ENCODE measurements at places on chromosomes 3 and 15. TPM values are rescaled to one million over a fixed set of nuclear protein-coding genes. Genes with fewer than 3 reads are reported as not detected.

Gene CHRM5
- not detected for total RNA-seq

Gene LRRC2
- not detected for total RNA-seq

Gene IL17RC
- total RNA-seq: 17.6 TPM

Gene TMEM207
- not detected for total RNA-seq

Gene CPNE9
- 0.98 TPM for total RNA-seq

Gene GPR62
- total RNA-seq: not detected

Gene FETUB
- total RNA-seq: not detected

Gene NTRK3
- not detected for total RNA-seq

Gene CCDC66
- total RNA-seq: 16.9 TPM

Gene LTF
- total RNA-seq: not detected

Gene ACKR2
- total RNA-seq: 0.76 TPM

DNA sequence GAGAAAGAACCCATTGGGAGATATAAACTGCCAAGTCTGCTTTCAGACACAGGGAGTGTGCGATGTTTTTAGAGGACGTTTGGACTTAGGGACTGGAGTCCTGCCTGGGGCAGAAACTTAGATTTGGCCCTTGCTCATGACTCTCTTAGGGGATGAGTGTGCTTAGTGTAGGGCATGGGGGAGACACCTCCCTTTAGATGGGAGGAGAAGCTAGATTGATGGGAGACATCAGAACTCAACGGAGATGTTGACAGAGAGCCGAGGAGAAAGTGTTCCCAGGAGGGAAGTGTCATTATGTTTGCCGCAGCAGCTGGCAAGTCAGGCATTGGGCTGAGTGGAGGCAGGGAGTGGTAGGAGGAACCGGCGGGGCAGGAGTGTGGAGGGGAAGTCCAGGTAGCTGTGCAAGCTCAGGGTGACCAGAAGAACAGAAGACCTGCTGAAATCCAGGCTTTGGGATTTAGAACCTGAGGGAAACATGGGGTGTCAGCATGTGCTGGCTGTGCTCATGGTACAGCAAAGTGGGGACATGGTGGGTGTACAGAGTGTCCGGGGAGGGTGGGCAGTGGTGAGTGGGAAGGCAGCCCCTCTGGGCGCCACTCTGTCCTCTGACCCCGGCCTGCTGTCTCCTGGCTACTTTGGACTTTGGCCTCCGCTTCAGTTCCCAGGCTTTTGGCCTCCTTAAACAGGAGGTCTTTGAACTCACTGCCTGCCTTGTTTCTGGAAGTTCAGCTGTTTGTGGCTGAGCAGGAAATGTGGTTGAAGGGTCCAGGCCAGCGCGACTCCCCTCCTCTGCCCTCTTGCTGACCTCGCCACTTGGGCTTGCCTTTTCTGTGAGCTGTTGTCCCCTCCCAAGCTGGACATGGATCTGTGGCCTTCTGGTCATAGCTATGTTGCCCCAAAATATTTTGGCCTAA is 324.0 kb upstream of the LRRFIP2 start:
- DNase-seq: no peak

DNA sequence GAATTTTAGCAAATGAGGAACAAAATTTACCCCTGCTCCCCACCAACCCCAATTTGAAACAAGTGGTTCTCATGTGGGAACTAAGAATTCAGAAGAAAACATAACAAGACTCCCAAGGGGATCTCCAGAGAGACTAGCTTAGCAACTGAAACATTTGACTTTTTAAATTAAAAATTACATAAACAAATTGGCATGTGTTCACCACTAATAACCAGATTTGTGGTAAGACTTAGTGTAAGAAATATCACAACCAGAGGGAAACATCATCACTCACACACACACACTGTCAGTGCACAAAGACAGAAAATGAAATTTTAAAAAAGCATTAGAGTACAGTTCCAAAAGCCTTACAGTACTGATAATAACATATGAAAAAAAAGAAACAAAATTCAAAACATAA is 348.8 kb downstream of the CGGBP1 start:
- DNase-seq: no peak

GRCh38 chr15:77329202-77329601 is 90.7 kb downstream of the PEAK1 start:
- DNase-seq: no peak

DNA sequence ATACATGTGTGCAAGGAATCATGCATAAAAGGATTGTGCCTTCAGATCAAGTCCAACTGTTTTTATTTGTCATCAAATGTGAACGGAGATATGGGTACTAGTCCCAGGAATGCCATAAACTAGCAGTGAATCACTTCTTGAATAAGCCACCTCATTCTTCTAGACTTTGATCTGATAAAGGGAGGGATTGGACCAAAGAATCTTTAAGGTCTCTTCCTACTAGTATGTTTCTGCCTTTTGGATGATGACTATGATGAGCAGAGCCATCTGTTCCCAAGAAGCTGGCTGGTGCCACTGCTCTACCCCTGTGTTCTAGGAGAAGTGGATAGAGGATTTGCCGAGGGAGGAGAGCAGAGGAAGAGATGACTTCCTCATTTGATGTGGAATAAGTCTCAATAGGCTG is 28.8 kb upstream of the UACA start:
- DNase-seq: peak; percentile 47

- DNase-seq: no peak
Observed at GRCh38 chr3:138222131-138222941, 35.2 kb downstream of the ARMC8 start.

GRCh38 chr3:167750272-167750971 is 14.9 kb downstream of the SERPINI1 start:
- no peak for DNase-seq

- peak; percentile 56 for DNase-seq
Observed at GRCh38 chr3:159824333-159824732, 164.3 kb upstream of the IL12A start.

GRCh38 chr3:169629895-169630294 is 33.6 kb downstream of the MECOM start:
- no peak for DNase-seq

- no peak for DNase-seq
Observed at GRCh38 chr3:175325440-175325839, 466.3 kb downstream of the NAALADL2 start.

DNA sequence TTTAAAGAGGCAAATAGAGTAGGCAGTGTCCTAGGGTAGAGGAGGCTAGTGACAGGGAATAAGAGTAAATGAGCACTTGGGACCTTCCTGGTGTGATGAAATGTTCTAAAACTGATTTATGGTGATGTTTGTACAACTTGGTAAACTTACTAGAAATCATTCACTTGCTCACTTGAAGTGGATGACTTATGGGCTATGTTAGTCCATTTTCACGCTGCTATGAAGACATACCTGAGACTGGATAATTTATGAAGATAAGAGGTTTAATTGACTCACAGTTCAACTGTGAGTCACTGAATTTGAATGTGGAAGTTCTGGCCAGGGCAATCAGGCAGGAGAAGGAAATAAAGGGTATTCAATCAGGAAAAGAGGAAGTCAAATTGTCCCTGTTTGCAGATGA is 31.7 kb upstream of the DHX36 start:
- no peak for DNase-seq

- no peak for DNase-seq
Observed at GRCh38 chr3:15347063-15347736, 14.8 kb upstream of the SH3BP5 start.

GRCh38 chr3:51983578-51984268 is 388 bp downstream of the ACY1 start:
- no peak for DNase-seq

GRCh38 chr3:13571831-13572750 is 23.2 kb downstream of the FBLN2 start:
- DNase-seq: no peak

DNA sequence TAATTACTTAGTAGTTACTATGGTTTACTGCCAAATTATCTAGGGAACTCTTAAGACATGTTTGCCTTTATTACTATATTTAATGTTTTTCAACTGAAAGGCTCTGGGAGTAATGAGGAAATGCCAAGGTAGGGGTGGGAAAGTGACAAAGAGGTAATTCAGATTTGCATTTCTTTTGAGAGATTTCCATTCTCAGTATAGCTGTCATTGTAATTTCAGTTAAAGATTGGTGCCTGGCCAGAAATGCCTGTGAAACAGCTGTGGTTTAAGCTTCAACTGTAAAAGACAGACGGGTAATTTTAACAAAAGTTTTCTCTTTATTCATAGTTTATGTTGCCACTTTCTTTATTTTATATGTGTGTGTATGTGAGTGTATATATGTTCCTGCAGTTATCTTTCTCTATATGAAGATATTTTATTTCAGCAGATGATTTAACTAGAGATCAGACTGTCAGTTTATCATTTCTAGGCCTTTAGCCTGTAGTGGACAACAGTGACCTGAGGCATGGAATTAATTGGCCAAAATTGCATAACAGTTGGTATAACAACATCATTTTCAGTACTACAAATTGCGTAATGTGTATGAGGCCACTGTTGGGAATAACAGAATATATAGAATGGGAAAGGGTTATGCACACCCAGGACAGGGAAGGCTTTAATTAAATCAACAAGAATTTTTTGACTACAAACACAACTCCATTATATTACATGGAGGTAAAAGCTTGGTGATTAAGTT is 119.0 kb downstream of the BBX start:
- DNase-seq: no peak

DNA sequence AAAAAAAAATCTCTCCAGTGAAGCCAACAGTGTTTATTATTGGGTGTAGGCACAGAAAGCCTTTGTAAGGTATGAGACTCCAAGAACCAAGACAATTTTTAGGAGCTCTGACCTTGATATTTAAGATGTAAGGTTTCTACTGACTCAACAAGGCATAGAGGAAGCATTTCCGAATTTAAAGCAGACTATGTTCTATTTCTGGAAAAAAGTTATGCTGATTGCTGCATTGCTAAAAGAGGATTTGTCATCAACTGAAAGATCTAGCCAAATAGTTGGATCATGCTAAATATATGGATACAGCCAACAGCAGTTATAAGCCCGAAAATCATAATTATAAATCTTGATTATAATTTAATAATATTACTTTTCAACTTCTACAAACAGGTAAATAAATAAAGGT is 53.3 kb upstream of the MELTF start:
- no peak for DNase-seq

GRCh38 chr3:40504636-40505430 is 1.0 kb upstream of the ZNF620 start:
- peak; percentile 66 for DNase-seq

DNA sequence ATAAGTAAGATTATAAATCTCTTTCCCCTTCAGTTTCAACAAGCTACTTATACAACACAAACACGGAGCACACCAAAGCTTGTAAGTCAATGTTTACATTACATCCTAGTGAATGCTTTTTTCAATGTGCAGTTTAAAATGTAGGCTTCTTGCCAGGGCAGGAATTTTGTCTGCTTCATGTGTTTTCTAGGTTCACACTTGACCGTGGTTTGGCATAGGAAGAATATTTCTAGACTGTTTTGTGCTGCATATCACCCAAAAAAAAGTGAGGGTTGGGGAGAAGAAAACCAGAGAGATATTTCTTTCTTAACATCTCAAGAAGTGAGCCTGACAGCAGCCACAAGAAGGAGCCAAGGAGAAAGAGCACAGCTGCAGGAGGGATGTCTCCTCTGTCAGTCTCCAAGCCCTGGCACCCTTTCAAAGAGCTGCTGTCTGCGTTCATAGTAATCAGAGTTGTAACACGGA is 255.8 kb downstream of the MEIS2 start:
- no peak for DNase-seq

DNA sequence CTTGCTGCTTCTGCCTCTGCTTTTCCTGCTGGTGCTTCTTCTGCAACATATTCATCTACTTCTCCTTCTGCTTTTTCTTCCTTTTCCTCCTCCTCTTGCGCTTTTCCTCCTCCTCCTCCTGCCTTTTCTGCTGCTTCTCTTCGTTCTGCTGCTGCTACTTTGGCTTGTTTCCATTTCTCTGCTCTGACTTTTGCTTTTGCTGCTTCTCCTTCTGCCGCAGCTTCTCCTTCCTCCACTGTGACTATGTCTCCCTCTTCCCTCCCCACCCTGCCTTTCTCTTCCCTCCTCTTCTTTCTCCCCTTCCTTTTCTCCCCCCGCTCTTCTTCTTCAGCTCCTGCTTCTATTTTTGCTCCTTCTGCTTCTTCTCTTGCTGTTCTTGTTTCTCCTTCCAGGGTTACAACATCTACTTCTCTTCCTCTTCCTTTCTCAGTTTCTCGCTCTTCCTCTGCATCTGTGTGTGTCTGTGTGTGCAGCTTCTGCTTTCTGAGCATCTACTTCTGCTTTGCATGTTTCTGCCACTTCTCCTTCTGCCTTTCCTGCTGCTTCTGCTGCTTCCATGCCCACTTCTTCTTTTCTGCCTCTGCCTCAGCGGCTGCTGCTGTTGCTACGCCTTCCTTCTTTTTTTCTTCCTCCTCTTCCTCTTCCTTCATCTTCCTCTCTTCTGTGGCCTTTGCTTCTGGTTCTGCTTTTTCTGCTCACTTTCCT is 51.4 kb downstream of the FAM43A start:
- DNase-seq: no peak

DNA sequence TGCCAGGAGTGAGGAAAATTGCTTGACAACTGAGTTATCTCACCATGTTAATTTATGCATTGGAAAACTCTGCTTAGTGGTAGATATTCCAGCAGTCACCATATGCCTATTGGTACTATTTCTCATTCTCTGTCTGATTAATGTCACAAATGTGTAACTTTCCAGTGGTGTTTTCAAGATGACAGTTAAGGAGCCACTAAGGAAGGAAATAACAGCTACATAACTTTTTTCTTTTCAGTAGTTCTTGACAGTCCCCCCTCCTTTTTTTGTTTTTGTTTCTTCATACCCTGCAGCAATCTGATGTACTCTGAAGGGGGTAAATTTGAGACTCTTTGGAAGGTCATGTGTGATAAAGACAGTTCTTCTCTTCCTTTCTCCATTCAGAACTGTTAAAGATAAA is 13.1 kb downstream of the RASA2 start:
- DNase-seq: no peak

DNA sequence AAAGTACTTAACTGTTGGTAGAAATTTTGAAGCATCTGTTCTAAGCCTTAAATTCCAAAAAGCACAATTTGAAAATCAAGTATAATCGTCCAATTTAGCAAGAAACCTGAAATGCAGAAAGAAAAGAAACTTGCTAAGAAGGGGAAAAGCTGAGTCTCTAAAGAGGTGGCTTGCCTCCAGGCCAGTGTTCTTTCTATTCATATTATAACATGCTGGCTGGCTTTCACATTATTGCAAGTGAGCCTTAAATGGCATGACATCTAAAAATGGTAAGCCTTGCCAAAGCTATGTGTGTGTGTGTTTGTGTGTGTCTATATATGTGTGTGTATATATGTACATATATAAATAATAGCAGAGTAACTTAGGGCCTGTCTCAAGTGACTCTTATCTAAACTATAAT is 89.5 kb downstream of the FGF12 start:
- DNase-seq: no peak

GRCh38 chr3:40996827-40997710 is 202.2 kb upstream of the CTNNB1 start:
- no peak for DNase-seq

DNA sequence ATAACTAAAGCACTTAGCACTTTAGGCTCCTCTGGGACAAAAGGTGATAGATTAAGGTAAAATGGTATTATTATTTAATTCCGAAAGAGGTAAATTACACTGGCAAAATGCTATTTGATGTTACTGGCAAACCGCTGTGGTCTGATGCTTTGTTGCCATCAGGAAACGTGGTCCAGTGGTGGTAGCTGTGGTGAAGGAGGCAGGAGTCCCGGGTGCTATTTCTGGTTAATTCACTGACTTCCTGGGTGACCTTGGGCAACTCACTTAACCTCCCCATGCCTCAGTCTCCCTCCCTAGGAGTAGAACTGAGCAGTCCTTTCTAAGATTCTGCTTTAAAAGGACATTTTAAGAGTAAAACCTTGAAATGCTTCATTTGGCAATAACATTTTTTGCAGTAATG is 233.4 kb downstream of the ZPLD1 start:
- DNase-seq: no peak

- no peak for DNase-seq
Observed at GRCh38 chr15:101156509-101157159, 95.2 kb downstream of the CHSY1 start.

Measured in HCT116 (cell line).